Hippocampal formation (tissue), 2 donors: ENCODE measurements at places on chromosomes 4 and X.
A peak's percentile ranks its signal among the peaks of the same experiment; 100 is the strongest.

- no peak for DNase-seq
These were observed 7.3 kb downstream of the MAEA start for GRCh38 chr4:1297023-1297395.

- no peak for DNase-seq
These were observed 1.4 kb downstream of the ADGRL3 start for GRCh38 chr4:61201561-61201960.

GRCh38 chrX:132561974-132562373 is 73.1 kb upstream of the MBNL3 start:
- DNase-seq = no peak

GRCh38 chr4:20474119-20474518 is 222.4 kb downstream of the SLIT2 start:
- no peak for DNase-seq

GRCh38 chr4:24248674-24249630 is 335.4 kb downstream of the DHX15 start:
- no peak for DNase-seq

GRCh38 chr4:176675810-176676209 is 116.9 kb downstream of the VEGFC start:
- DNase-seq = no peak

GRCh38 chr4:42473071-42473684 is 75.9 kb downstream of the SHISA3 start:
- no peak for DNase-seq

DNA sequence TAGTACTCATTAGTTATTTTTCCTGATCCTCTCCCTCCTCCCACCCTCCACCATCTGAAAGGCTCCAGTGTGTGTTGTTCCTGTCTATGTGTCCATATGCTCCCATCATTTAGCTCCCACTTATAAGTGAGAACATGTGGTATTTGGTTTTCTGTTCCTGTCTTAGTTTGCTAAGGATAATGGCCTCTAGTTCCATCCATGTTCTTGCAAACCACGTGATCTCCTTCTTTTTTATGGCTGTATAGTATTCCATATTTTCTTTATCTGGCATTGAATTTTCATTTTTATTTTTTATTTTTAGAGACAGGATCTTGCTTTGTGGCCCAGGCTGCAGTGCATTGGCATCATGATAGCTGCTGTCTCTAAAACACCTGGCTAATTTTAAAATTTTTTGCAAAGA is 11.9 kb upstream of the UBE2K start:
- no peak for DNase-seq

- no peak for DNase-seq
These were observed 42.8 kb upstream of the KLF3 start for GRCh38 chr4:38621028-38621684.

- DNase-seq = no peak
These were observed 115.6 kb downstream of the C4orf51 start for GRCh38 chr4:145795521-145795920.

DNA sequence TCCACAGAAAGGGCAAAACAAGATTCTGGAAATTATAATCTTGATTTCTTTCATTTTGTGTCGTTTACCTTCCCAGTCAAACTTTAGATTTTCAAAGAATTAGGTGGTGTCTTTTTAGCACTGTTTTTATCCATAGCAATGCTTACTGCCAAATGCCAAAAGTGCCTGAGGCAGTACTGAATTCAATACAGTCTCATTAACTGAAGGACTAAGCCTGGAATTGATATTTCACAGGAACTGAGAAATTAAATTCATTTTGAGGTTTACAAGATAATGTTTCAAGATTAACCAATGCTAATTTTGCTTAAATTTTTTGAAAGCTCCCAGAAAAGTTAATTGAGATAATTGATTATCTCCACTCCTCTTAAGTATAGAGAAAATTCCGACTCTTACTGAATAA is 68.8 kb upstream of the ARHGAP24 start:
- DNase-seq = no peak

DNA sequence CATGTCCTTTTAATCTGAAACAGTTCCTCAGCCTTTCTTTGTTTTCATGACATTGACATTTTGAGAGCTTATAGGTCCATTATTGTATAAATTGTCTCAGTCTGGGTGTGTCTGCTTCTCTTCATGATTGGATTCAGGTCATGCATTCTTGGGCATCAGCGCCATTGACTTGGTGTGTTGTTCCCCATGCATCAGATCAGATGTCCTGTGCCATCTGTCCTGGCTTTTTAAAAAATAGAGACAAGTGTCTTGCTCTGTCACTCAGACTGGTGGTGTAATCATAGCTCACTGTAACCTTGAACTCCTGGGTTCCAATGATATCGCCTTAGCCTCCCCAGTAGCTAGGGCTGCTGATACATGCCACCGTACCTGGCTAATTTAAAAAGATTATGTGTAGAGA is 55.7 kb downstream of the TBC1D14 start:
- no peak for DNase-seq

DNA sequence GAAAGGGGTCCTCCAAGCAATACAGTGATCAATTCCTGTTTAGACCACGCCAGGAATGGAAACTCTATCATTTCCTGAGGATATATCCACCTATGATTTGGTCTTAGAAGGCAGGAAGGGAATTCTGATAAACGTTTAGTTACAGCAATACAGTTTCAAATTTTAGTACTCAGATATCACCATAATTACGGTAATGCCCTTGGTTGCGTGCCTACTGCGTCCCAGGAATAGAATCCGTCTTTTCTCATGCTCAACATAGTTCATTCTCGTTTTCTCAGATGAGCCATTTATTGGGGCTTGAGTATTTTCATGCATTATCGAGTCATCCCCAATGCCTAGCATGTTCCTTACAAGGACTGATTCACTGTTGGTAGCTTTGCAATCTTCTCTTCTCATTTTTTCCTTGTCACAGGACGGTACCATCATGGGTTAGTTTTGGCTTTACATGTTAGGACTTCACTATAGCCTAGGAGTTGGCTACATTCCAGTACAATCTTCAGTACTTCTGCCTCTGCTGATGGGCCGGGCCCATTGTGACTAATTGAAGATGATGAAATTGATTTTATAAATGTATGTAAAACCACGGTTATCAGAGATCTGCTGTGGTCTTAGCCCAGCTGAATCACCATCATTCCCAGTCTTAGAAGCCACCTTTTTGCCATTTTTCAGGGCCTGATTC is 4.4 kb upstream of the PRKX start:
- DNase-seq = no peak

DNA sequence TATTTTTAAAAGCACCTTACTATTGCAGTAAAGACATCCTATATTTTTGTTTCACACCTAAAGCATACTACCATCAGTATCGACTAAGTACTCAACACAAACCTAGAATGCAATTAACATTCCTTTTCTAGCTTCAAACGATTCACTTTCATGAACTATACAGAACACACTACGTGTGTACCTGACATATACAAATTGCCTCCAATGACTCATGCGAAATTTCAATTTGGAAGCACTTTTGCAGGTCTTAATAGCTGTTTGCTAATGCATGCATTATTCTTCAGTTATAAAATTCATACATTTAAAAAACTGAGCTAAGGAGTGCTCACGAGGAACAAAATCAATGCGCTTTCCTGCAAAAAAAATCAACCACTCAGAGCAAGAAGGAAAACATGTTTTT is 19.7 kb upstream of the GPM6B start:
- no peak for DNase-seq

GRCh38 chrX:153055871-153056749 is at the start of gene PNMA3:
Gene PNMA3, plus strand, starts transcription at chrX:153056470. Its CDS starts 586 bp downstream, at chrX:153057056.
- no peak for DNase-seq

DNA sequence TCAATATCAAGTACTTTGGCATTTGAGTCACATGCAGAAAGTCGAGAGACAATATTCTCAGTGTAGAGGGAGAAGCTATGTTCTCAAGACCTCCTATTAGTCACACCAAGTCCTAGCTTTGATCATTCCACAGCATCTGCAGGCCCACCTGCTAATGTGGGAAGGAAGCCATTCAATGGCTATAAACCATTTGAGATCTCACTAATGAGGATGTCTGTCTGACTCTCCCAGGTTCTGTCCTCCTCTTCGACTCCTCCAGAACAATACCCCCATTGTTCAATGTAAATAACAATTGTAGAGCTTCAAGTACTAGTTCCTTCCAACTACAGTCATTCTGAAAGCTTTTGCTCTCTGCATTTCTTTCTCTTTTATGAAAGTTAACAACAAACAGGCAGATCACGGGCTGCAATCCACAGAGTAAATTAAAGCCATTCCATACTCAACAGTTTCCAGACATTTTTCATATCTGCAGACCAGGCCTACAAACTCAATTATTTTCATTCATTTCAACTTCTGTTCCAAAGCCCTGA is 140.2 kb upstream of the EDNRA start:
- no peak for DNase-seq

DNA sequence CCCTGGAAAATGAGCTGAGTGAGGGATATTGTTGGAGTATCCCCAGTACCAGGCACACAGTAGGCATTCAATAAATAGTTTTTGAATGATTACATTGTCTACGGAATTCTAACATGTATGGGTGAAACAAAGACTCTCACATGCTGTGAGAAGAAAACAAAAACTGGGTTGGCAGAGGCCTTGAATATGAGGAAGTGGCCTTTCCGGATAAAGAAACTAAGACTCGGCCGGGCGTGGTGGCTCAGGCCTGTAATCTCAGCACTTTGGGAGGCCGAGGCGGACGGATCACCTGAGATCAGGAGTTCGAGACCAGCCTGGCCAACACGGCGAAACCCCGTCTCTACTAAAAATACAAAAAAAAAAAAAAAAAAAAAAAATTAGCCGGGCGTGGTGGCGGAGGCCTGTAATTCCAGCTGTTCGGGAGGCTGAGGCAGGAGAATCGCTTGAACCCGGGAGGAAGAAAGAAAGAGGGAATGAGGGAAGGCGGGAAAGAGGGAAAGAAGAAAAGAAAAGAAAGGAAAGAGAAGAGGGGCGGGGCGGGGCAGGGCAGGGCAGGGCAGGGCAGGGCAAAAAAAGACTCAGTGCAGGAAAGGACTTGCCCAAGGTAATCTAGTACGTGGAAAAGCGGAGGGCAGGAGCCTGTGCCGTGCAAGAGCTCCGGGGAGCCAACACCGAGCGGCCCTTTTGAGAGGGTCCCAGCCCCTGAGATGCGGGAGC is 689 bp upstream of the TMA16 start:
- DNase-seq = peak; percentile 6

- peak; percentile 18 for DNase-seq
These were observed 533 bp downstream of the IL15 start for GRCh38 chr4:141636771-141637460.

DNA sequence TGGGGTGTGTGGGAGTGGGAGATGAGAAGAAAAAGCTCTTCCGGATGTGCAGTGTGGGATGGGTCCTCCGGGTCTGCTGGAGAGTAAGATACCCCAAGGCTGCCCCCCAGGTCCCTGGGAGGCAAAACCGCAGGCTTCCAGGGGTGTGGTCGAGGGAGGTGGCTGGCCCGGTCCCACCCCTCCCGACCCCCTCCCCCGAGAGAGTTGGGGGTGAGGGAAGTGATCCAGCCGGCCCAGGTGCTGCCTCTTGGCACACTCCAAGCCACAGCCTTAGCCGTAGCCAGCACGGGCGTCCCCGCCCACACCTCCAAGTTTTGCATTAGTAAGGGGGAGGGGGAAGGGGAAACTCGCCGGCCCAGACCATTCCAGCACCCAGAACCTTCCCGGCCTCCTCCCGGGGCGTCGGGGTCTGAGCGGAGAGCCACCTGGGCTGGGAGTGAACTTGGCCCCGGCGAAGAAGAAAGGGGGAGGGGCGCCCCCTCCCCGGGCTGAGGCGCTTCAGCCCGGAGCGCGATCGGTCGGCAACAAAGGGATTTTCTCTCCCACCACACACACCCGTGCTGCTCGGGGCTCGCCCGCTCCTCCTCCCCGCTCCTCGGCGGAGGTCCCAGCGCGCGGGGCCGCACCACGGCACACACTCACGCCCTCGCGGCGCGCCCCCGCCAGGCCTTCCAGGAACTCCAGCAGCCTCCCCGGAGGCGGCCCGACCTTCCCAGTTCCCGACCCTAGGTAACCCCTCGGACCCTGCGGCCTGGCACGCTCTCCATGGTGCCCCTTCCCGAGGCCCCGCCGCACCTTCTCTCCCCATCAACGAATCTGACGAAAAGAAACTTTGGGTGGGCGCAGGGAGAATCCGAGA is 14.4 kb downstream of the BCOR start:
- no peak for DNase-seq

GRCh38 chrX:139967300-139967699 is 2.0 kb upstream of the CXorf66 start:
- no peak for DNase-seq

- DNase-seq = no peak
These were observed 41.6 kb upstream of the MTNR1A start for GRCh38 chr4:186596850-186597390.

- DNase-seq = no peak
These were observed 566.8 kb downstream of the PDHA2 start for GRCh38 chr4:96406742-96407141.

DNA sequence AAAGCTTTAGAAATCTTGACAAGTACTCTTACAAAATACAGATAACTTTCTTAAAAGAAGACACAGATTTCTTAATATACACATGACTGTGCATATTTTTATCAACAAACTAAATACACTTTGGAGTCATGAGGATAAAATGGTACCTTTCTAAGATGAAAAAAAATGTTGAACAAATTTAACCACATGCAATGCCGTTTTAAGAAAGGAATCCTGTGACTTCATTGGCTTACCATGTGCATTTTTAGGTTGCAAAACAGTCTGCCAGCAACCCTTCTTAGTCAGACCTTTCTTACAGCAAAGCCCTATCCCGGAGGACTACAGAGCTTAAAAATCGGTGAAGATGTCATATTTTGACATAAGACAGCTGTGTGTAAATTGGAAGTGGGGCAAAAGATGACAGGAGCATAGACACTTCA is 51.7 kb downstream of the GASK1B start:
- DNase-seq = no peak

DNA sequence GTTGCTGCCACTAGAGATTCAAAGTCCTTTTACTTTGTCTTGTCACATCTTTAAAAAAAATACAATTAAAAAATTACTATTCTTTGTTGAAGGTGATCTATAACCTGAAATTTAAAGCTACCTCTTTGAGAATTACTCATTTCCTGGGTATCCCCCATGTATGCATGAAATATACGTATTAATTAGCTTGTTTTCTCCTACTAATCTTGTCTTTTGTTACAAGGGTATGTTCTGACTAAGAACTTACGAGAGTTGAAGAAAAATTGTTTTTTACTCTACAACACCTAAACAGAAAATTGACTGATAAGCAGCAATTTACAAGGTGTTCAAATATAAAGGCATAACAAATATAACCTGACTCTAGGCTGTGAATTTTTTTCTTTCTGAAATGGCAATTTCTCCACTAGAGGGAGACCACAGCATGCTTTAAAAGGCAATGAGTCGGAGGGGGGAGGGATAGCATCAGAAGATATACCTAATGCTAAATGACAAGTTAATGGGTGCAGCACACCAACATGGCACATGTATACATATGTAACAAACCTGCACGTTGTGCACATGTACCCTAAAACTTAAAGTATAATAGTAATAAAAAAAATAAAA is 249.6 kb downstream of the OPHN1 start:
- no peak for DNase-seq

DNA sequence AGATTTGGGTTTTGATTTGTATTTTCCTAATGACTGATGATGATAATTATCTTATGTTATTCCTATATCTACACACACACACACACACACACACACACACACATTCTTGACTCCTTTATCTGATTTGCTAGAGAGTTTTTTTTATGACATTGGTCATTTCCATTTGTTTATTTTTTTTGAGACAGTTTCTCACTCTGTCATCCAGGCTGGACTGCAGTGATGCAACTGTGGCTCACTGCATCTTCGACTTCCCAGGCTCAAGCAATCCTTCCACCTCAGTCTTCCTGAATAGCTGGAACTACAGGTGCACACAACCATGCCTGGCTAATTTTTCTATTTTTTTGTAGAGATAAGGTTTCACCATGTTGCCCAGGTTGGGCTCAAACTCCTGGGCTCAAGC is 6.7 kb downstream of the ZNF81 start:
- DNase-seq = no peak
